Esophagus squamous epithelium (tissue), 5 donors: ENCODE measurements at places on chromosomes 4 and X.

GRCh38 chr4:95048296-95048695 is 290.5 kb downstream of the BMPR1B start:
- no peak for DNase-seq

DNA sequence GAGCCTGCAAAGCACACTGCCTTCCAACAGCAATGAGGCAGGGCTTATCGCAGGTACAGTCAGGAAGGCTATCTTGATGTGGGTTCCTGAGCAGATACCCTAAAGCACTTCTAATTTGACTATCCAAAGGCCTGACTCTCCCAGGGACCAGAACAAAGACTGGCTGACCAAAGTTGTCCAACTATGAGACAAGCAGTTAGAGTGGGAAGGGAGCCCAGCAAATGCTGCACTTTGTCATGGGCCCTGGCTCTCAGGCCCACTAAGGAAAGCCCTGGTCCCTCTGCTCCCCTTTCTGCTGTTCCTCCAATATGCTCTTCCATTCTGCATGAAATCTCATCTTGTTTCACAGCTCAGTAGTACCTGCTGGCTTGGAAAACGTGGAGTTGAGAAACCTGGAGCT is 391.0 kb downstream of the RAB28 start:
- no peak for DNase-seq

DNA sequence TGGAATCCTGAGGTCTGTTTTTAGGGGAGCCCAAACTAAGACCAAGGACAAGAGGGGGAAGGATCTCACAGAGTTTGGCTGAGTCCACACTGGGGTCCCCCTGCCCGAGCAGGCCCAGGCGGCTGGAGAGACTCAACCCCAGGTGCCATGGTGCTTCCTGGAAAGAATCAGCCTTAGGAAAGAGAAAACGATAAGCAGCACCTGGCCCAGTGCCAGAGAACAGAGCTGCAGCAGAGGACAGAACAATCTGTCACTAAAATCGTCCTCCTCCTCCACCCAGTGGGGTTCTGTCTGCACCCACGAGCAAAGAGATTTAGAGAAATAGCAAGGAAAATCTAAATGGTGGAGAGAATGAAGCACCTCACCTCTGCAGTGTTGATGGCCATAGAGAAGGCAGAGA is 470.5 kb downstream of the BCOR start:
- no peak for DNase-seq

DNA sequence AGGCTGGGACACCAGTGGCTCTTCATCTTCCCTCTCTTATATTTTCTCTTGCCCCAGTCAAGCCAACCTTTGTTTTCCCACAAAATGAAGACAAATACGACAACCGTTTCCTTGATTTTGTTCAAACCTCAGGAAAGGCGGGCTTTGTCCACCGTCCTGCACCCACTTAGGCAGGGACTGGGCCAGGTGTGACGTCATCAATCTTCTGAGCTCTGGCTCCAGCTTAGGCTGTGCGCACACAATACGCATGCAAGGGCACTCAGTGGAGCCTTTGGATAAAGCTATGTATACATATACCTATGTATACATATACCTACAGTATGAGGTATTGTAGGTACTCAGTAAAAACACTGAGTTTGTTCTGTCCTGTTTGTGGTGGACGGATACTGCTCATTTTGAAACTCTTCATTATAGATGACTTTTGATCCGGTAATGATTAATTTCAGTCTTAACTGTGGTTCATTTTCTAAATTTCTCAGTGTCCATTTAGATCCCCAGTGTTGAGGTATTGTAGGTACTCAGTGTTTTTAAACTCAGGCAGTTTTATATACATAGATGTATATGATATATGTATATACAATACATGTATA is 194.9 kb downstream of the MGST2 start:
- no peak for DNase-seq

DNA sequence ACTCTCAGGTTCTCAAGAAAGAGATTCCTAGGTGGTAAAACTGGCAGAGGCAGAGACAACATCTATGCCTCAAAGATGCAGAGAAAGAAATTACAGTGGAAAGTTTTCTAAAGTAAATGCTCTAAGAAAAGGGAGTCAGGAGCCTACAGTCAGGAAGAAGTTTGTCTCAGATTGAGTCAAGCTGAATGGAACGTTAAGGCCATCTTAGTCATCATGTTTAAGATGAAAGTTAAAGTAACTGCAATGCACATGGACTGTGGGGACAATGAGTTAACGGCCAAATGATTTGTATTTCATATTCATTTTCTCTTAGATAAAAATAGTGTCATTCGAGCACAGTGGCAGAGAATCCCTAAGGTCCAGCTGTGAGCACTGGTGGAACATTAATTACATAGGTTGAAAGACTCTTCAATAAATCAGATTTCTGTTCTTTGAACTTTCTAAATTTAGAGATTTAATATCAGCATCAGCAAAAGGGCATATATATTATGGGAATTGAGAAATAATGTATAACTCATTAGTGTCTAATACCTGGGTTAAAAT is 384.6 kb downstream of the DTHD1 start:
- DNase-seq, result no peak

GRCh38 chr4:146975036-146975435 is 29.4 kb upstream of the TTC29 start:
- DNase-seq, result no peak

- DNase-seq, result no peak
Measured at GRCh38 chr4:134560728-134561127, 359.1 kb upstream of the PABPC4L start.

DNA sequence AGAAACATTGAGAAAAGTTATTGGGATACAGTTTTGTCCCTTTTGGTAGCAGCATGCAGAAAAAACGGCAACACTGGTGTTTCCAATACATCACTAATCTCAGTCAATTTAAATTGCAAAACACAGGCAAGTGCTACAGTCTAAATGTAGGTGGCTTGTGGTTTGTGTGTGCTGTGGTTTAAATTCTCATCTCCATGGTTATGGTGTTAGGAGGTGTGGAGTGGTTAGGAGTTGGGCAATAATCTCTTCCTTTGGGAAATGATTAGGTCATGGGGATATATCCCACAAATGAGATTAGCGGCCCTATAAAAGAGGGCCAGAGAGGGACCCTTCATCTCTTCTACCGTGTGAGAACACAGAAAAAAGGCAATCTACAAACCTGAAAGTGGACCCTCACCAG is 1344.3 kb downstream of the ADGRL3 start:
- no peak for DNase-seq

GRCh38 chr4:107647591-107647990 is 72.4 kb downstream of the PAPSS1 start:
- DNase-seq, result no peak

GRCh38 chr4:85673540-85673939 is 198.6 kb downstream of the ARHGAP24 start:
- DNase-seq, result no peak

- no peak for DNase-seq
Measured at GRCh38 chrX:153831429-153832150, 1.2 kb upstream of the PDZD4 start.

DNA sequence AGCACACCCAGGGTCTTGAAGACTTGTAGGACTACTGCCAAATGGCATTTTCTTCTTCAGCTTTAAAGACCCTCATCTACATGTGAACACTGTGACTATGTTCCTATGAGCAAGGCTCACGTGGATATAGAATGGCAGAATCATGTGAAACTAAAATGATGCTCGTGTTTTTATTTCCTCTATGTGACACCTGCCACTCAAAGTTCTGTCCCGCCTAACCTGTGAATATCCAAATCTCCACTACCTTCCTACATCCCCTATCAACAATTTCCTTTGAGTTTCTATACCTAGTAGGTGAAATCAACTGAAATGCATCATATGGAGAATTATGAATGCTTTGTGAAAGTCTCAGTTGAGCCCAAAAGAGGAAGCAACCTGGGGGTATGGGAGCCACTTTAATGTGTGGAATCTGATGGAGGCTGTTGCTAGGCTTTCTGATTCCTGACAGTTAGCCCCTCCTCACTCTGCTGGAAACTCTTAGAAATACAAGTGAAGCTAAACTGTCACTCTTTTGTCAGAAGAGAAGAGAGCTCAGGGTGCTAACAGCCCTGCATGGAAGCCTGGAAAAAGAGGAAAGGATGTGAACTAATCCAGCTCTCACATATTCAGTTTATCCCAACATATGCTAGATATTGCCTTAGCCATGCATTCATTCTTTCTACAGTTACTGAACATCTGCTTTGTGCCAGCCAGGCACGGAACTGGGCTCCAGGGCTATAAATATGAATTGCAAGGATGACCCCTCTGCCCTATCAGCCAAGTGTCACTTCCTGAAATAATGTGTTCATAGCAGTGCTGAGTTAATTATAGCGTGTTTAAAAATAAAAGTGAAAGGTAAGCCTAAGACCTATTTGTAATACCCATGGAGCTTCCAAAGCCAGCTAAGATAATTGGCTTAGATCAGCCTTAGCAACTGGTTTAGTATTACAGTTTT is 11.0 kb downstream of the LHFPL1 start:
- DNase-seq, result no peak

GRCh38 chrX:93580634-93581033 is 92.7 kb downstream of the NAP1L3 start:
- DNase-seq, result no peak

DNA sequence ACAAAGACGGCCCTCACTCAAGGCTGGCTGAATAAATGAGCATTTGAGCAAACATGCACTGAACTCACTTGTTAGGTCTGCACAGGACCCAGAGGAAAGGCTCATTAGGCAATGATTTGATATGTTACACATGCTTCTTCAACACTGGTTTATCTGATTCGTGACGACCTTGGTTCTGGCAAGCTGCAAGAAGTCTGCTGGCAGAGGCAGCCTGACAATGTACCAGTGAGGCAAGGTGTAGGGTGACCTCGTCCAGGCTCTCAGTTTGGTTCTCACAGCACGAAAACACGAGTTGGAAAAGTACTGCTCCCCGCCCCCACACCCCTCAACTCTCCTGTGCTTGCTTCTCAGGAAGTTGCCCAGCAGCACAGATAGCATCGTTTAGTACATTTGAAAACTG is 63.1 kb upstream of the CITED1 start:
- DNase-seq, result no peak

- no peak for DNase-seq
Measured at GRCh38 chr4:3371033-3372001, 70.5 kb upstream of the HGFAC start.

DNA sequence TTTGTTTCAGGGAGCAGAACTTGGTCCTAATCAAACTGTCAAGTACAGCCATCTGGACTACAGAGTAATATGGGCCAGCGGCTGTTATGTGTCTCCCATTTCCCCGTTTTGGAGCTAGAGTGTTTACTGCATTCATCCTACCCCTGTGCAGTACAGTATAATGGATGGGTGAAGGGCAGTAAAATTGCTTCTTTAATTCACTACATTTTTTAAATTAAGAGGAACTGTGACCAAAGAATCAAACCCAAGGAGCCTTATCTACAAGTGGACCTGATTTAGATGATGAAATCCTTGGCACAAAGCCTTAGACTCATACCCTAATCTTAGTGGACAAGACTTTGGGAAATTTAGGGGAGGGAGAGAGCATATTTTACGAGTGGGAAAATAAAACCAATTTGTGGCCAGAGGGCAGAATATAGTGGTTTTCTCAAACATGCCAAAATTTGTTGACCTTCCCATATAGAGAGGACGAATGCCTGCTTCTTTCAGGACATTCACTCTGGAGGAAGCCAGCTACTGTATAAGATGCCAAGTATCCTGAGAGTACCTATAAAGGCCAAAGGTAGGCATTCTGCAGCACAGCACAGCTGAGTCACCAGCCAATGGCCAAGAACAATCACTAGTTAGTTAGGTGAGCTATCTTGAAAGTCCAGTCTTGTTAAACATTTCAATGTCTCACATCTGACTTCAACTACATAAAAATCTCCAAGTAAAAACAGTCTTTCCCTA is 253.8 kb upstream of the KCNIP4 start:
- DNase-seq, result no peak

DNA sequence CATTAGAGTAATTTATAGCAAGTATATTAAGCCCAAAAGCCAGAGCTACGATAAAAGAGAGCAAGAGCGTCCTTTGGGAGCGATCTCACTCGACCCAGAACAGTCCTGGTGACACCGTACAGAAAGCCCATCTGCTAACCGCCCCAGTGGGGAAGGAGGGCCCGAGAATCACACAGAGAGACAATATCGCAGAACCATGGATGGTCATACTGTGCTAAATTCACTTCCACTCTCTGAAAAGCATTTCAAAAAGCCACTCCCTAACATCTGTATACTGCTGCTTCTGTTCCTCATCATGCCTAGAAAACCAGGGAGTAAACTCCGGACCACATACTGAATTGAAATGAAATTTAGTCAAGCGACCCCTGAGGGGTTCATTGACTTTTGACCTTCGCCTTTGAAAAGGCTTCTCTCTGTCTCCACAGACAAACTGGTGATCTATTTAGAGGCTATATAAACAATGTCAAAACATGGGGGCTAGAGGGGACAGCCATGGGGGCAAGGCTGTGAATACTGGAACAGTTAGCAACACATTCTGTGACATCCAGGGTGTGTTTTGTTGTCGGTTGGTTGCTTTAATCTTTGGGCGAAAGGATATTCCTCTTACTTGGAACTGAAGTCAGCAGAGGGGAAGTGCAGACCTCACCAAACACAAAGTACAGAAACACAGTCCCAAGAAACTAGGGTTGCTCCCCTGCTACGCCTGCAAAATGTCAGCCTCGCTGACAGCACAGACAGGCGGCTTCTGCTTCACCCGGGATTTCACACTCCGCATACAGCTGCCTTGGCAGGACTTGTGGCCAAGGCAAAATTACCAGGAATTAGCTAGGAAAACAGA is 129.0 kb upstream of the RASGEF1B start:
- DNase-seq, result no peak

GRCh38 chr4:101818362-101818761 is 27.8 kb downstream of the BANK1 start:
- no peak for DNase-seq

DNA sequence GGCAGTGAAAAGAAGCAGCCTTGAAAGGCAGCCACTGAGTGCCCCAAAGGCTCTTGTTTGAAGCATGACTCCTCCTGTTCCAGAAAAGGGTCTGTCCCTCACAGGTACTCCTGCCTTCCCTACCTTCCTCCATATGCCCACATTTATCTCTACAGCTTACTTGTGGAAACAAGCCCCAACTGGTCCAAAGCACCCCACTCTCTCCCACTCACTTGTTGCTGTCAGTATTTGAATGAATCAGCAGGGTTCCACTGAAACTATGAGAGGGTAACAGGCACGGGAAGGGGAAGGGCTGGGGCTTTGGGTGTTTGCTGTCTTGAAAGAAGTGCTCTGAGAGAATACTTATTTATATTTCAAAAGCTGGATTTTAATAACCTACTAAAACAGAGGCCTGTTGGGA is 34.9 kb downstream of the GPR143 start:
- no peak for DNase-seq

DNA sequence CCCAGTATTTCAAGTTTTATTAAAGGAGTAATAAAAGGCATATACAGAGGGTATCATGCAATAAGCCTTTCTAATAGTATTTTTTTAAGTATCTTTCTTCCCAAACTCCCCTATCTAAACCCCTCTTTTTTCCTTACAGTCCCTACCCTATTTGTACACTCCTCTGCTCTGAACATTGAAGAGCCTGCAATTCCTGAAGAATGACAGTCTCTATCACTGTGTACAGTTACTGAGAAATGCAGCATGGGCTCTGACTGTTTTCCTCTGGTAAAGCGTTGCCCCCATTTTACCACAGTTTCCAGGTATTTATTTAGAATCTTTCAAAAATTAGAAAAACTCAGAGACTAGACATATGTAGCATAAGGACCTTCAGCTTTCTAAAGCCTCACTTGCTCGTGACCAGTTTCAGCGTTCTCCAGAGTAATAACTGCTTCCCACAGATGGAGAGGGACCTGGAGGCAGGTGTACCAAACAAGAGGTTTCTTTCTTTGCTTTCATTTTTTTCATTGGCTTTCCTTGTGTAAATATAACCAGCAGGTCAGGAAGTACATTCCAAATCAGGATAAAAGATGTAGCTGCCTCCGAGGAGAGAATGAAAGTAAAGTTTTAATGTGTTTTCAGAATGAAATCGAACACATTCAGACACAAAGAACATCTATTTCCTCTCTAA is 230.8 kb downstream of the CFAP299 start:
- no peak for DNase-seq
